ENCODE measurements at places on chromosomes 3 and 15.

- DNase-seq: no peak
These were observed 67.7 kb upstream of the ATP11B start for GRCh38 chr3:182725372-182726251.

DNA sequence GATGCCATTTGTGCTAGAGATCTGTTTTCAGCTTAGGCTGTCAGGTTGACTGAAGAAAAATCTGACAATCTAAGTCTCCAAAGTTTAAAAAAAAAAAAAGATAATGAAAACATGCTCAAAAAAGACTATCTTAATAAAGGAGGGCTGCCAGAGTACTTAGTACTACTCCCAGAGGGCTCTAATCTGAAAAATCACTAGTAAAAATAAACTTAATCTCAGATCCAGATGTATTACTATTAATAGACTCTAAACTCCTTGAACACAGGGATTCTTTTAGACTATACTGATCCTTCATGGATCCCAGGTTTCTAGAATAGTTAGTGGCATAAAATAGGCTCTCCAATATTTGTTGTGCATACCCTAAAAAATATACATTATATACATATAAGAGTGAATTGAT lies 34.0 kb downstream of the TOPBP1 start:
- DNase-seq: no peak

GRCh38 chr3:133211856-133212255 lies 173.7 kb downstream of the TMEM108 start:
- no peak for DNase-seq

DNA sequence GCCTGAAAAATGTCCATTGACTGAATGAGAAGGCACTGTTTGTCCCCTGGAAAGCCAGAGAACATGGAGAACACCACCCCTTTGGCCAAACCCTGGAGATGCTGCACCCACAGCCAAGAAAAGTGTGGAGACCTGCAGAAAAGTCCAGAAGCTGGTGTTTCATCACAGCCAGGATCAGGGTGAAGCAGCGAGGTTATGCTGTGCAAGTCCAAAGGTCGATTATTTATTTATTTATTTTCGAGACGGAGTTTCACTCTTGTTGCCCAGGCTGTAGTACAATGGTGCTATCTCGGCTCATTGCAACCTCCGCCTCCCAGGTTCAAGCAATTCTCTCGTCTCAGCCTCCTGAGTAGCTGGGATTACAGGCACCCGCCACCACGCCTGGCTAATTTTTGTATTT lies 5.5 kb upstream of the CTSH start:
- no peak for DNase-seq

GRCh38 chr15:52789601-52790168 lies 451 bp downstream of the ONECUT1 start:
- DNase-seq: no peak

DNA sequence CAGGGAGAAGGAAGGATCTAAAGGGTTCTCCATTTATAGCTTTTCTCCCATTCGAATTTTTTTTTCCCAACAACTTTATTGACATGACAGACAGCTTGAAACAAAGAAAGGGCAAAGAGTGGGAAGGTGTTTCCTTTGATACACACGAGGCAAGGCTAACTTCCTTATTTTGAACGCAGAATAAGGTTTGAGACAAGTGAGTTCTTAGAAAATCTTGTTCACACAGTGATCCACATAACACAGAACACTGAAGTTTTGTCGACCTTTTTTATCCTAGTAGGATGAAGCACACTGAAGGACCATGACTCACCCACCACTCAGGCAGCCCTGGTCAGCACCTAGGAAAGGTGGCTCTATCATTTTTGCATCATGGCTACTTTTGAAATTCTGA lies 425.8 kb upstream of the MDFIC2 start:
- no peak for DNase-seq

GRCh38 chr3:66367979-66368378 lies 132.8 kb downstream of the LRIG1 start:
- no peak for DNase-seq

- no peak for DNase-seq
These were observed 46.5 kb upstream of the SACM1L start for GRCh38 chr3:45642731-45643152.

DNA sequence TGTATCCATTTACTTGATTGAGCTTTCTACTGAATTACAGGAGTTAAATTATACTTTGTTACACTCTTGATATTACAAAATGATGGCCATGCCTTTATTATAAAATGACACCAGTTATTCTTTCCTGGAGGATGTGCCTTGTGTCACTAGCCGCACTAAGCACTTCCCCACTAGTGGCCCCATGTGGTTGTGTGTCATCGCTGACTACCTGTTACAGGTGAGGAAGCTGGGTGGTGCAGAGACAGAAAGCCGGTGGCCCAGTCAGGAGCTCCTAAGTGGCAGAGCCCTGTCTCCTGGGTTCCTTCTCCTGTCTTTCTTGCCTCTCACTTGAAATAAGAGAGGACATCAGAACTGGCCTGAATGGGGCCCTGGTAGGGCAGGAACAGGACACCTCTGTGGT lies 96.8 kb downstream of the IGF1R start:
- no peak for DNase-seq

DNA sequence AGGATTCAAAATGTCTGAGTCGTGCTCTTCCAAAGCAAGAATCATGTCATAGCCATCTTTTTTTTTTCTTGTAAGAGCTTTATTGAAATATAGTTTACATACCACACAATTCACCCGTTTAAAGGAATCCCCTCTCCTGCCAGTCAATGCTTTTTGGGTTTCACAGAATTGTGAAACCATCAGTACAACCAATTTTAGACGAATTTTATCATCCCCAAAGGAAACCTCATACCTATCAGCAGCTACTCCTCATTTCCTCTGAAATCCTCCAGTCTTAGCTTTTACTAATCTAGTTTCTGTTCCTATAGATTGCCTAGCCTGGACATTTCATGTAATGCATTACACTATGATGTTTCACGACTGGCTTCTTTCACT lies 39.6 kb downstream of the ADIPOQ start:
- DNase-seq: no peak

- no peak for DNase-seq
These were observed 85.6 kb upstream of the ABHD17C start for GRCh38 chr15:80609512-80609946.

- peak; percentile 78 for DNase-seq
These were observed 33.5 kb upstream of the MFSD1 start for GRCh38 chr3:158768361-158768787.

GRCh38 chr3:155385896-155386625 lies 92.6 kb upstream of the STRIT1 start:
- DNase-seq: no peak

GRCh38 chr3:173938616-173939015 lies 541.1 kb downstream of the NLGN1 start:
- no peak for DNase-seq

- no peak for DNase-seq
These were observed 21.4 kb downstream of the BMF start for GRCh38 chr15:40087068-40087810.

- no peak for DNase-seq
These were observed 2.8 kb downstream of the CAV3 start for GRCh38 chr3:8736436-8736835.

DNA sequence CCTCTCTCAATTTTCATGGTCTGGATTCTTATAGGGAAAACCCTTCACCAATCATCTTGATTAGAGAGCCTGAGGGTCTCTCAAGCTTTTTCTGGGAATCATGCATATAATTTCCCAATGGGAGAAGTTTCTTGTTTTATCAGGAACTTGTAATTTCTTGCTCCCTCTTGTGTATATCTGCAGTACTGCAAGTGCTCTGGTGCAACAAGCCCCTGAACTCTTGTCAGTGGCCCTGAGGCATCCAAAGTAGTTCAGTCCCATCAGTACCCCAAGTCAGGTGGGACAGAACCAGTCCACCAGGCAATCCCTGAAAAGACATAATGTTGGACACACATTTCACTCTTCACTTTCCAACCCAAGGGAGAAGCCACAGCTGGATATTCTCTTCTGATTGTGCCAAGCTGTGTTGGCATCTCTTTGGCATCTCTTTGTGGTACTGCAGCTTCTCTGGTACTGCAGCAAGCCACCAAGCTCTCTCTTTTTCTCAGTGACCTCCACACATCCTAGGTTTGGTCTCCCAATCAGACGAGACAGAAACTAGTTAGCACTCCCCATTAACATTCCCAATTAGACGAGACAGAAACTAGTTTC lies 214.5 kb downstream of the ZIC4 start:
- DNase-seq: no peak

- DNase-seq: no peak
These were observed 345.2 kb upstream of the TPRG1 start for GRCh38 chr3:188826574-188826973.

- DNase-seq: no peak
These were observed 68.7 kb upstream of the GOLGA8B start for GRCh38 chr15:34651997-34652725.

DNA sequence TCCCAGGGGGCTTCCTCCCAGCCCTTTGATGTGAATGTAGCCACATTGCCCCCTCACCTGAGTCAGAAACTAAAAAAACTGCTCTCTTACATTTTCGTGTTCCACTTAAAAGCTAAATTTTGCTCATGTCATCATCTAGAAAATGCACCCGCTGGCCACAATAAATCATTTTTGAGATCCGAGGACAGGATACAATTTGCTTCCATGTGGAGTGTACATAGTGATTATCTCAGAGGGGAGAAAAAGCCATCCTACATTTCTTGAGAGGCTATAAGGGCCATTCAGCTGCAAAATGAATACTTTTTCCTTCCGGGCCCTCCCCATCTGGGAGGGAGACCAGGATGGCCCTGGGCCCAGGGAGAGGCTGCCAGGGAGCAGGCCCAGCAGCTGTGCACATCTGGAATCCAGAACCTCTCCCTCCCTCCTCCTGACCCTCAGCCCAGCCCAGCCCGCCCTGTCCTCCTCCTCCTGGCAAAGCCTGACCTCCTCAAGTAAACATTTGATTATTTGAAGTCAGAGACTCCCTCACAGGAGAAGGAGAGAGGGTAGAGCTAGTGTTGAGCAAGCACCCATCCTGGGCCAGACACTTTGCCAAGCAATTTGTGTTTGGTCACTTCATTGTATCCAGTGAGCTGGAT lies 59.1 kb downstream of the CORO2B start:
- peak; percentile 82 for DNase-seq

- peak; percentile 58 for DNase-seq
These were observed 53.4 kb downstream of the TPRA1 start for GRCh38 chr3:127536830-127537812.

DNA sequence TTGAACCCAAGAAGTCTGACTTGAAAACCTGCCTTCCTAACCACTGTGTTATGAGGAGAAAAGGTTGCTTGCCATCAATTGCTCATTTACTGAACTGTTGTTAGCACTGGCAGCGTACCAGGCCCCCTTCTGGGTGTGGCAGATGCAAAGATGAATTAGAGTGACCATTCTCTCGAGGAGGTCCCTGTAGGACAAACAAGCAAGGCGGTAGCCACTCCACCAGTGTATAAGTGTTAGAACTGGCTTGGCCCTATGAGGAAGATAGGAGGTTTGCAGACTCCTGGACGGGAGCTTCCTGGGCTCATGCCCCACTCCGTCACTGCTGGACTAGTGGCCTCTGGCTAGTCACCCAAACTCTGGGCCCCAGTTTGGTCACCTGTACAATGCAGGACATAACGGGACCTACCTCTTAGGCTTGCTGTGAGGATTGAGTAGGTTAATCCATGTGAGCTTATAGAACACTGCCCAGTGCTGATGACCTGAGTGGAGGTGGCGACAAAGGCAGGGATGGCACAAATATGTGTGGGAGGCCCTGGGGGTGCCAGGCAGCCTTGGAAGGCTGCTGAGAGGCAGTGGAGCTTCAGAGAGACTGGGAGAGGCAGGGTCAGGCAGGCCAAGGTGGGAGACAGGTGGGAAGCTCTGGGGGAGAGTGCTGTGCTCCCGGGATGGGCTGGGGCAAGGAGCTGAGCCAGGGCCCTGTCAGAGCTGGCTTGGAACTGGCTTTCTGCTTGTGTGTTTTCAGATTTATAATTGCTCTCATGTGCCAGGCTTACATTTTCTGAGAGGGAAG lies 145.9 kb downstream of the DNAJB8 start:
- no peak for DNase-seq

- no peak for DNase-seq
These were observed 5.3 kb downstream of the KY start for GRCh38 chr3:134645515-134645914.

GRCh38 chr3:147408188-147409100 lies 721 bp upstream of the ZIC1 start:
- no peak for DNase-seq

DNA sequence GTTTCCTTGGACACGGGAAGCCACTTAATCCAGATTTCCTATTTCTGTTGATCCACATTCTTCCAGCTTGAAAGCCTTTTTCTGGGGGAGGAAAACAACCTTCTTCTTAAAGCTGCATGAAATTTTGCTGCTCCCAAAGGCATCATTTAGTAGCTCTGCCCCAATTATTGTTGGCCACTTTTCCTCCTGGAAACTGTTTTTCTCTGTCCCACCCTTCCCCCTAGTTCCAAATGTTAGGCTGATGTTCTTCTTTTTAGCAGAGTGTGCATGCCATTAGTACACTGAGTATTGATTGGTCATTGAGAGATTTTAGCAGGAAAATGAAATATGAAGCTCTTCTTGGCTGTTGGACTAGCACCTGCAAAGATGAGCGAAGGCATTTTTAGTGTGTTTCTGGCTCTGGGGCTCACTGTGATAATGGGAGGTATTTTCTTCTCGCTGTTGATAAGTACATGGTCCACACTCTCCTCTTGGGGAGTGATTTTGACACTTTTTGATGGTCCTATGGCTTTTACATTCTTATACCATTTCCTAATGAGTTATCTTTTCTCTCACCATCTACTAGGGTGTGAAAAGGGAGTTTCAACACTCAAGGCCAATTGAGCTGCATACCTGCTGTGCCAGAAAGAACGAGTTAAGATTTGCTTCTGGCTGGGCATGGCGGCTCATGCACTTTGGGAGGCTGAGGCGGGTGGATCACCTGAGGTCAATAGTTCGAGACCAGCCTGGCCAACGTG lies 200.5 kb downstream of the PTPRG start:
- no peak for DNase-seq

- DNase-seq: no peak
These were observed 231.2 kb downstream of the MBNL1 start for GRCh38 chr3:152499791-152500385.

- no peak for DNase-seq
These were observed 10.2 kb downstream of the EEFSEC start for GRCh38 chr3:128163432-128163831.

DNA sequence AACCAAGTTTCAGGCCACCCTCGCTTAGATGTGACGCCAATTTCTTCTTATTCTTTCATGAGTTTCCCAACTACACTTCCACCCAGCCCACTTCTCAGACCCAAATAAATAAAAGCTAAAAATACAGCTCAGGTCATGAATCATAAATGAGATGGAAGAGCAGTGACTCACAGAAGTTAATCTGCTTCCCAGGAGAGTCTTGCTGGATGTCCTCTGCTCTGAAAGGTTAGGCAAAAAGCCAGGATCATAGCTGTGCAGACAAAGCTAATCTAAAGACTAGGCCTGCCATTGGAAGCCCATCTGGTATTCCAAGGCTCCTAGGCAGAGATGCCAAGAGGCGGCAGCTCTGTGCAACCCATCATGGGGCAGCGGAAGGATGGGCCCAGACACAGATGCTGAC lies 24.1 kb downstream of the SHC4 start:
- DNase-seq: no peak

DNA sequence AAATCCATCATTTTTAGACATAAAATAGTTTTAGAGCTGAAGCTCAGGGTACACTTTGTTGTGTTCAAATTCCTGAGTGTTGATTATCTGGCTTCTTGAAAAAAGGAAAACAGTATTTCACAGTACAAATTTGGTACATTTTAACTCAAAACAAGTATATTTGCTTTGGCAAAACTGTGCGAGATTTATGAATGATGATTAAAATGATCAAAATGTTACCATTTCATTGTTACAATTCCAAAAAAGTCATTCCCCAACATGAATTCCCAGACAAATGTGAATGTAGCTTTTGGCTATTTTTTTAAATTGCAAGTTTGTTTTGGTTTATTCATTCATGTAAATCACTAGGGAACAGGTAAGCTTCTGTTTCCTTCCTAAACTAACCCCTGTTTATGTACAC lies 347.4 kb upstream of the DCBLD2 start:
- no peak for DNase-seq

Data from tibial artery (tissue), 4 donors.